Anterior cingulate cortex (tissue), 58 donors: ENCODE measurements at places on chromosomes 6 and 20.

GRCh38 chr20:15886250-15886649 lies 687.0 kb downstream of the KIF16B start:
- no peak for DNase-seq

DNA sequence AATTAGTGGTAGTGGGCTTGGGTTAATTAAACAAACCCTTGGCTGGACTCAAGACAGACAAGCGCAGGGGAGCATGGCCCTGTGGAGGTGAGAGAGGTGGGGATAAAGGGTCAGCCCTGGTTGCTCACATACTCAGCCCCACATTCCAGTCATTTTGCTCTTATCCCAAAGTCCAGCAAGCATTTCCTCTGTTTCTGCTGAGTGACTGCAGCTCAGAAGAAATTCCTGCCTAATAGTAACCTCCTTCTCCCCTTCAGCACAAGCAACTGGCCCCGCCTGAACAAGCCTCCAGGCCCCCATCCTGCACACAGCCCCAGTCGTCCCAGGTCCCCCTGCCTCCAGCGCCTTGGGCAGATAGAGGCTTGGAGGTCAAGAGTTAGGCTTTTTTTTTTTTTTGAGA lies 3.6 kb upstream of the TFEB start:
- no peak for DNase-seq

DNA sequence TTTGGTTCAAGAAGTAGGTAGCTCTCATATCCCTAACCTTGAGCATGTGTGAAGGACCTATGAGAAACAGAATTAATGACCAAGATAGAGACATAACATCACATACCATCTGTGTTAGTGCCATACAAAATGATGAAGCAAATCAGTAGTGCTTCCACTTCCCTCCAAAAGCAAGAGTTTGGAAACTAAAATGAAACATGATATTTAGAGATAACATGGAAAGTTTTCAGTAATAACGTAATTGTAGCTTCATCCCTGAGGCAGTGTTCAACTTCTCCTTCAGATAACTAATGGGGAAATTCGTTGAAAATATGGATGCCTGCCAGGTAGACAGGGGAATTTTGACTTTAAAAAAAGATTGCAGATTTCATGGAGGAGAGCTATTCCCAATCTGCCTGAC lies 248.4 kb upstream of the IRAK1BP1 start:
- no peak for DNase-seq

- DNase-seq = no peak
Observed at GRCh38 chr6:109460161-109460829, 4.7 kb upstream of the MICAL1 start.

DNA sequence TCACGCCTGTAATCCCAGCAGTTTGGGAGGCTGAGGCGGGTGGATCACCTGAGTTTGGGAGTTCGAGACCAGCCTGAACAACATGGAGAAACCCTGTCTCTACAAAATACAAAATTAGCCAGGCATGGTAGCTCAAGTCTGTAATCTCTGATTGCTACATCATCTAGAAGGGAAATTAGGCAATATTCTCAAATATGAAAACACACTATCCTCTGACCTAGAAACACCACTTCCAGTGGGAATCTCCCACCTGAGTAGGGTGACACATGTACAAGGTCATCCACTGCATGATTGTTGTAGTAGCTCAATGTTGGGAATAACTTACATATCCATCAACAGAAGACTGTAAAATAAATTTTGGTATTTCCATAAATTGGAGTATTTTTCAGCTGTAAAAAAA lies 19.1 kb upstream of the SIRPD start:
- DNase-seq = no peak

GRCh38 chr6:108733706-108734265 lies 114.4 kb upstream of the ARMC2 start:
- no peak for DNase-seq

- no peak for DNase-seq
Observed at GRCh38 chr6:149820506-149820905, 43.7 kb downstream of the LRP11 start.

DNA sequence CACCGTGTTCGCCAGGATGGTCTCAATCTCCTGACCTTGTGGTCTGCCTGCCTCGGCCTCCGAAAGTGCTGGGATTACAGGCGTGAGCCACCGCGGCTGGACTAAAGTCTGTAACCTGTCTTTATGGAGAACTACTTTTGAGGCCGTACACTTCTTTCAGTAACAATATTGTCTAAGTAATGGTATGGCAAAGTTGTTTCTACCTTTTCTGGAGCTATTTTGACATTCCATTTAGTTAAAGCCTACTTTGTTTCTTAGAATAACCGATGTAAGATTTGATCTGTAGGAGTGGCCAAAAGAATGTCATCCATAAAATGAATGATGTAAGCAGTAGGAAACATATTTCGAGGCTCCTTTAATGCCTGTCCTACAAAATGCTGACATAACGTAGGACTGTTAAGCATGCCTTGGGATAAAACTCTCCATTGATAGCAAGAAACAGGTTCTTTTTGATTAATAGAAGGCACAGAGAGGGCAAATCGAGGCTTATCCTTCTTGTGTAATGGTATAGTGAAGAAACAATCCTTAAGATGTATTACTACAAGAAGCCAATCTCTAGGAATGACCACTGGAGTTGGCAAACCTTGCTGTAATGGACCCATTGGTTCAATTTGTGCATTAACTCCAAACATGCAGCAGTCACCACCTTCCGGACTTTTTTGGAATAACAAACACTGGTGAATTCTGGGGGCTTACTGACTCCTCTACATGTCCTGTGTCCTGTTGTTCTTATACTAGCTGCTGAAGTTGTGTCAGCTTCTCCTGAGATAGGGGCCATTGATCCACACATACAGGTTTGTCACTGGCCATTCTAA lies 35.9 kb downstream of the HLA-DRA start:
- DNase-seq = no peak

GRCh38 chr20:35607003-35607735 lies 8.5 kb upstream of the SPAG4 start:
- DNase-seq = no peak

DNA sequence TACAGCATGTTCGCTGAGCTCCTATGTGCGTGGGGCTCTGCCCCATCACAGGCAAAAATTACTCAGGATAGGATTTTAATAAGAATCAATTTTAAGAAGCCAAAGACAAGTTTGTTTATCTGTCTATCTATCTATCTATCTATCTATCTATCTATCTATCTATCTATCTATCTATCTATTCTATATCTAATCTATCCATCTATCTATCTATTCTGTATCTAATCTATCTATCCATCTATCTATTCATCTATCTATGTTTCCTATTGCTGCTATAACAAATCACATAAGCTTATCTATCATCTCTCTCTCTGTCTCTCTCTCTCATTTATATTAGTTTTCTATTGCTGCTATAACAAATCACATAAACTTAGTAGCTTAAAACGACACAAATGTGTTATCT lies 1.7 kb downstream of the ARHGAP40 start:
- DNase-seq = no peak
